ENCODE measurements at places on chromosomes 3 and 15.

DNA sequence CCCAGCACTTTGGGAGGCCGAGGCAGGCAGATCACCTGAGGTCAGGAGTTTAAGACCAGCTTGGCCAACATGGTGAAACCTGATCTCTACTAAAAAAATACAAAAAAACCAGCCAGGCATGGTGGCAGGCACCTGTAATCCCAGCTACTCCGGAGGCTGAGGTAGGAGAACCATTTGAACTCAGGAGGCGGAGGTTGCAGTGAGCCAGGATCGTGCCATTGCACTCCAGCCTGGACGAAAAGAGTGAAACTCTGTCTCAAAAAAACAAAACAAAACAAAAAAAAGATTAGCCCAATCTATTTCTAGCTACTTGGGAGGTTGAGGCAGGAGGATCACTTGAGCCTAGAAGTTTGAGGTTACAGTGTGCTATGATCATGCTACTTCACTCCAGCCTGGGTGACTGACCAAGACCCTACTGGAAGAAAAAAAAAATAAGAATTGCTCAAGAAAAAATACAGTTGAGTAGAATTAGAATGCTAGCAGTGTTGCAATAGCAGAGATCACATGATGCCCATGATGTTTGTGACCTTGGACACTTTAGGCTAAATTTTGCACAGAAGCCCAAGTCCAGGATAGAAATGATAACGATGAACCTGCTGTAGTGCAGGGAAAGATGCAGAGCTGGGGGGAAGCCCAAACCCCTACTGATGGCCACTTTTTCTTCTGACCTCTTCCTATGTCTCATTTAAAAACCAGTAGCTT lies 162.2 kb downstream of the LPP start:
- no peak for DNase-seq

DNA sequence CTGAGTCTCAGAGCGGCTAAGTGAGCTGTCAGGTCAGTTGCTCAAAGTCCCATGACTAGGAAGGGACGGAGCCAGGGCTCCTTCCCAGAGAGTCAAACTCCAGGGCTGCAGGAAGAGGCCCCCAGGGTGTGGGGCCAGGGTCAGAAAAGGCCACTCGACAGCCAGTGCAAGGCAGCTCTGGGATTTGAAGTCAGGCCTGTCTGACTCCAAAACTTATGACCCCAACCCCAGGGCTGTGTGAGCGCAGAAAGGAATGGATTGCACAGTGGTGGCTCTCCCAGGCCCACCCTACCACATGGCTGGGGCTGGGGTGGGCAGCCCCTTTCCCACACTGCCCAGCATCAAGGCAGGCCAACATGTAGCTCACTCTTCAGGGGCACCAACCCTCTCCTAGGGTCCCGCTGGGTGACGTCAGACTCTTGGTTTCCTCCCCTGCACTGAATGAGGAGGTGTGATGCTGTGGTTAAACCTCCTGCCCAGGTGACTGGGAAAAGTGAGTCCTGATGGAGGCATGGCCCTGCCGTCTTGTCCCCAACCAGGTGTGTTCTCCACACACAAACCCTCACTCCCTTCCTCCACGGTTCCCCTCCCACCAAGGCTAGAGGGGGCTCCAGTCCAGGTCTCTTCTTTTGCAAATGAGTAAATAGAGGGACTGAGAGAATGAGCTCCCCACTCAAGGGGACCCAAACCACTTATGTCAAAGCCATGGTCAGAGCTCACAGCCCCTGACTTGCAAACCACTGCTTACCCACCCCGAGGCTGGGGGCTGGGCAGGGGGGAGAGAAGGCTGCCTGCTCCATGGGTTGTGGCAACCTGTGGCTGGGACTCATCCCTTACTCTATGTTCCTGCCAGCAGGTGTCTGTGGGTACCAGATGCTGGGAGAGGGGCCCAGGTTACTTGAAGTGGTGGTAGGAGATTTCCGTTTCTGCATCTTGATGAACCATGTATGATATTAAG lies 23.8 kb upstream of the CORO2B start:
- no peak for DNase-seq

DNA sequence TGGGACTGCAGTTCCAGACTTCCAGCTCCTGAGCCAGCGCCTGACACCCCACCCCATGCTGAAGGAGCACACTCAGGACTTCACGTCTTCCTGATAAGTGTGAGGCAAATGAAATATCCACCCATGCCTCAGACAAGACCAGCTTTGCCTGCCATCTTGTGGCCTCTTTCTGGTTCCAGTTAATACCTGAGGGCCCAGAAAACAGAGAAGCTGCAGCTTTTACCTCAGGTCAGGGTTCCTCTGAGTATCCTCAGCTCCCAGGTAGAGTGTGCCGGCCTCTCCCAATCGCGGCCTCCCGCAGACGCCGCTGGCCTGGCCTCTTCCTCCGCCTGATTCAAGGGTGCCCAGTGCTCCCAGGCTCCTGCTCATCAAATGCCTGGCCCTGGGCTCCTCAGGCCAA lies 5.1 kb upstream of the KLHL6 start:
- no peak for DNase-seq

DNA sequence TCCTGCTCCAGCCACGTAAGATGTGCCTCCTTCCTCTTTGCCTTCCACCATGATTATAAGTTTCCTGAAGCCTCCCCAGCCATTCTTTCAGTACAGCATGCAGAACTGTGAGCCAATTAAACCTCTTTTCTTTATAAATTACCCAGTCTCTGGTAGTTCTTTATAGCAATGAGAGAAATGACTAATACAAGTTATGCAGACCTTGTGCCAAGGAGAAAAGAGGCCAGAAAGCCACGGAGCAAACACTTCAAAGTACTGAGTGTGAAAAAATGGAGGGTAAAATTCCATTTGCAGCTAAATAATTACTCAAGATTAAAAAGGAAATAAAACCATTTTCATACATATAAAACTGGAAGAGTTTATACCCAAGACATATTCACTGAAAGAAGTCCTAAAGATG lies 213.6 kb upstream of the LINGO1 start:
- no peak for DNase-seq

- no peak for DNase-seq
Observed at GRCh38 chr3:128399221-128399915, 67.3 kb downstream of the DNAJB8 start.

DNA sequence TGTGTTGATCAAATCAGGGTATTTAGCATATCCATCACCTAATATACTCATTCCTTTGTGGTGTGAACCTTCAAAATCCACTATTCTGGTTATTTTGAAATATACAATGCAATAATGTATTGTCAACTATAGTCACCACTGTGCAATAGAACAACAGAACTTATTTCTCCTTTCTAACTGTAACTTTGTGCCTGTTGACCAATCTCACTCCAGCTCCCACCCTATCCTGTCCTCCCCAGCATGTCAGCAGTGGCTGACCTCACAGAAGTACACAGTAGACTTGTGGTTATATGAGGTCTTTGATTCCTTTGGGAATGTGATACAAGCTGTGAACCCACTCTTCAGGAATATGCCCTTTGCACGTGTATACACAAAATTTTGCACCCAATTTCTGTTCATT lies 64.2 kb downstream of the ECT2 start:
- DNase-seq: no peak

Measured in stimulated activated CD4-positive, alpha-beta T cell treated with anti-CD3 and anti-CD28 coated beads, Interleukin-12 subunit alpha, Interleukin-12 subunit beta, amount 100 ng/mL, for 48 hours (primary cell).